ENCODE measurements at places on chromosomes 3 and 15.
A peak's percentile ranks its signal among the peaks of the same experiment; 100 is the strongest.

GRCh38 chr3:117719316-117719926 is 1009.8 kb downstream of the TUSC7 start:
- H3K4me3 ChIP-seq: no peak overlapping the region
- H3K4me1 ChIP-seq: no peaks in the 10 kb centered on the region
- no peaks in the 10 kb centered on the region for H3K36me3 ChIP-seq
- H3K27me3 ChIP-seq: no peaks in the 10 kb centered on the region

DNA sequence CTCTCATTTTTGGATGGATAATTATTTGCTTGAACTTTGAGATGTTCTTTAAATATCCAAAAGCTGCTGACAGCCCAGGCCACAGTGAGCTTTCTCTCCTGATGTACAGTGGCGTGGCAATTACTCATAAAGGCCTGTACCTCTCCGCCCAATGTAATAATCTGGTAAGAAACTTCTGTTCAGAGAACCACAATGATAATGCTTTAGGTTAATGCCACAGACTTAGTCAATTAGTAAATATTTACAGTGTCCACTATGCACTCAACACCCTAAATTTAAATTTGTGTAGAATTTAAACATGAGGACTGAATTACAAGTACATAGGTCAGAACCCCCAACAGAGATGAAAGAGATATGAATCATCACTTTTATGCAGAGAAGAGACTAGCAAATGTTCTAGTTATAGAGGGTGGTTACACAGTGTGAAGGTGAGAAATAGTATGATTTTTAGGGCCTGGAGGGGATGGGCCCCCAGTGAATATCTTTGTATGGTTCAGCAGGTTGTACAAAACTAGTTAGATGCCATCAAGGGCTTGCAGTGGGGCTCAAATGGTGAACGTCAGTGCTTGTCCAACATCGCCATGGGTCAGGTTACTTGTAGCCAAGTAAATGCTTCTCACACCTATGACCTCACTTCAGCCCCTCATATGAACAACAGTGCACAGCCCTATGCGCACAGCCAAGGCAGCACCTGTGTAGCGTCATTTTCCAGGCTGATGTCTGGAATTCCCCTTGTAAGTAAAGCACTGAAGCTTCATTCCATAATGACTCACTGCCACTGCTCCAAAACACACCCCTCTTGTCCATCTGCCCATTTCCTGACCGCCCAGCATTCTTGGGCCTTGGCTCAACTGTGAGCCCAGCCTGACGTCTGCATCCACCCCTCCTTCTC is 13.3 kb downstream of the ABHD2 start:
- H3K36me3 ChIP-seq: peaks cover 3% of the 10 kb centered on the region
- peak overlapping the region; percentile 78 for H3K27ac ChIP-seq
- H3K4me1 ChIP-seq: peaks cover 20% of the 10 kb centered on the region

GRCh38 chr3:149115114-149115513 is 14.3 kb upstream of the HPS3 start:
- H3K4me3 ChIP-seq: no peak overlapping the region
- no peak overlapping the region for H3K27ac ChIP-seq

- no peak overlapping the region for H3K27ac ChIP-seq
- DNase-seq: no peak
- H3K4me1 ChIP-seq: peaks cover 7% of the 10 kb centered on the region
Measured at GRCh38 chr15:74320352-74321247, 46.8 kb downstream of the CYP11A1 start.

DNA sequence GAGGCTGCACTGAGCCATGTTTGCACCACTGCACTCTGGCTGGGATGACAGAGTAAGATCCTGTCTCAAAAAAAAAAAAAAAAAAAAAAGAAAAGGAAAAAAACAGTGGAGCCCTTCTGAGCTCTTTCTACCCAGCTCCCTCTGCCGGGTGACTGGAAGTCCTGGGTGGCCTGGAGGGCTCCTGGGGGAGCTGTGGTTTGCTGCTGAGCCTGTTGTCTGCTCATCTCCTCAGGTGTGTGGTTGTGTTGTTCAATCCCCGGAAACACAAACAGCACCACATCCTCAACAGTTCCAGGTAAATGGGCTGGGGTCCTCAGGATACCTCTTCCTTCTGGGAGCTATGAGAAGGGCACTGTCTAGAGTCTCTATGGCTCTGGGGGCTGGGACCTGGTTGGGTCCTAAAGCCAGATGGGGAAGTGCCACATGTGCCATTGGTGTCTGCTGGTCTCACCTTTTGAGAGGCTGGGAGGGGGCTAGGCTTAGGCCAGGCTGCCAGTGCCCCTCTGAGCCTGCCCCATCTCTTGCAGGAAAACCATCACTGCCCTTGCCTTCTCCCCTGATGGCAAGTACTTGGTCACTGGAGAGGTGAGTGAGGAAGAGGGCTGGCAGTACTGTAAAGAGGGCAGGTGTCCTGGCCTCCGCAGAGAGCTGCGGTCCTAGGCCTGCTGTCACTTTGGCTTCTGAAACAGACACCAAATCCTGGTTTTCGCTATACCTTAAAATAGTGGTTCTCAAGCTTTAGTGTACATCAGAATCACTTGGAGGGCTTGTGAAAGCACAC is 17.1 kb upstream of the JMJD7 start:
- no peak overlapping the region for H3K27ac ChIP-seq
- peaks cover 19% of the 10 kb centered on the region for H3K4me1 ChIP-seq
- peak overlapping the region; percentile 43 for H3K4me3 ChIP-seq
- no peaks in the 10 kb centered on the region for H3K36me3 ChIP-seq
- DNase-seq: no peak

GRCh38 chr3:107543666-107544065 is 20.9 kb downstream of the BBX start:
- no peak overlapping the region for H3K27ac ChIP-seq
- no peak overlapping the region for H3K4me3 ChIP-seq
- H3K27me3 ChIP-seq: no peaks in the 10 kb centered on the region
- peaks cover 20% of the 10 kb centered on the region for H3K4me1 ChIP-seq
- no peaks in the 10 kb centered on the region for H3K36me3 ChIP-seq
- no peak for DNase-seq

DNA sequence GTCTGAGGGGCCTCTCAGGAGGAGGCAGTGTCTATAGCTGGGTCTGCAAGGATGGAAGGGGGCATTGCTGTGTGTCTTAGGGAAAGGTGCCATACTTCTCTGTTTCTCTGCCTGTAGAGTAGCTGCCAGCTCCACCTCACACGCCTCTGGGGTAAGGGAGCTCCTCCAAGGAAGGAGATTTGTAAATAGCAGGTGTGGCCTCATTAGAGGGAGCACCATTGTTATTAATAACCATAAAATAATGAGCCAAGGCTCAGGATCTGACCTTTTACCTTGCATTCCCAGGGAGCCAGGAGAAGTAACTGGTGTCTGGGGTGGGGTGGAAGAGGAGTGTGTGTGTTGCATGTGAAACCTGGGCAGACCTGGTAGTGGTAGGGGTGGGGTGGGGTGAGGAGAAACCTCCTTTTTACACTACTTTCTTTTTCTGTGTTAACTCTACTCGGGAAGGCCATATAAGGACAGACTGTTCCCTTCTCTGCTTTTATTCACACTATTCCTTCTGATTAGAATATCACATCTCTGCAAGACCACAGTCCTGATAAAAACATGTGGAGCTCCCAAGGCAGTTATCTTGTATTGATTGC is 2.2 kb upstream of the C15orf39 start:
- peak overlapping the region; percentile 15 for H3K4me3 ChIP-seq
- H3K4me1 ChIP-seq: peaks cover 21% of the 10 kb centered on the region
- H3K27ac ChIP-seq: no peak overlapping the region
- H3K36me3 ChIP-seq: no peaks in the 10 kb centered on the region

DNA sequence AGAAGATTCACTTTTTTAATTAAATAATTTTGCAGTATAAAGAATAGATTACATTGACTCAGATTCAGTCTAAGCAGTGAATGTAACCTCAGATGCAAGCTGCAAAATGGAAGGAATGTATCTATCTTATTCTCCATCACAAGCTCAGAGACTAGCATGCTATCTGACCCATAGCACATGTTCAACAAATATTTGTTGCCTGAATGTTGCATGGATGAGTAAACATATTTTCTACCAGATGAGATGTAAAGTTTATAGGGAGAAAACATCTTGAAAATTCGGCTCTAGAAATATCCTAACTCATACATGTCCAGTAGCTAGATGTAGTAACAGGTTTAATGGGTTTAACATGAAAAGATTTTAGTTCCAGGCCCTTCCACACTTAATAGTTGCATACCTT is 234.2 kb downstream of the MECOM start:
- H3K27ac ChIP-seq: no peak overlapping the region
- H3K36me3 ChIP-seq: no peaks in the 10 kb centered on the region
- H3K4me1 ChIP-seq: peaks cover 7% of the 10 kb centered on the region

GRCh38 chr3:52694528-52695189 is 8.8 kb downstream of the GNL3 start:
- H3K27ac ChIP-seq: peak overlapping the region; percentile 27
- peaks cover 10% of the 10 kb centered on the region for H3K4me1 ChIP-seq
- no peak overlapping the region for H3K4me3 ChIP-seq
- H3K27me3 ChIP-seq: no peaks in the 10 kb centered on the region
- peaks cover 11% of the 10 kb centered on the region for H3K36me3 ChIP-seq
- no peak for DNase-seq

- H3K4me3 ChIP-seq: peak overlapping the region; percentile 78
- H3K4me1 ChIP-seq: peaks cover 16% of the 10 kb centered on the region
- DNase-seq: no peak
- H3K36me3 ChIP-seq: no peaks in the 10 kb centered on the region
- peak overlapping the region; percentile 63 for H3K27ac ChIP-seq
Measured at GRCh38 chr3:112297714-112298113, 3.7 kb upstream of the SLC9C1 start.

DNA sequence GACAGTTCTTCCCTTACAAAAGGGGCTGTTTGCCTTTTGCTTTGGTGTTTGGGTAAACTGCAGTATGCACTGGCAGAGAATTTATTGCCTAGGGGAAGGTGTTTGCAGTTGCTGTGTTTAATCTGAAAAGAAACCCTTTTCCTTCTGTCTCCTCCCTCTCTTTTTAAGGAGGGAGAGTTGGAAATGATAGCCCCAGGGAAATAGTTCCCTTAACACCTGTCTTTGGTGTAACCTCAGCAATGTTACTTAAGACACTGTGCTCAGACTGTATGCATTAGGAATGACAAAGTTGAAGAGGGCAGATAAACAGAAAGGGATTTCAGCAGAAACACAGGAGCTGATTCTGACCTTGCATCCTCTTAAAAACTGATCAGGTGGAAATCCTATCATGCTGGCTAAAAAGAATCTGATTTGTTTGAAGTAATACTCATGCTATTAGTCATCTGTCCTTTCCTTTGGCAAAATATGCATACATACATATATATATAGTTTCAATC is 125.4 kb downstream of the TP63 start:
- no peak for DNase-seq
- no peak overlapping the region for H3K4me3 ChIP-seq
- H3K4me1 ChIP-seq: no peaks in the 10 kb centered on the region
- H3K27ac ChIP-seq: no peak overlapping the region
- H3K36me3 ChIP-seq: no peaks in the 10 kb centered on the region

DNA sequence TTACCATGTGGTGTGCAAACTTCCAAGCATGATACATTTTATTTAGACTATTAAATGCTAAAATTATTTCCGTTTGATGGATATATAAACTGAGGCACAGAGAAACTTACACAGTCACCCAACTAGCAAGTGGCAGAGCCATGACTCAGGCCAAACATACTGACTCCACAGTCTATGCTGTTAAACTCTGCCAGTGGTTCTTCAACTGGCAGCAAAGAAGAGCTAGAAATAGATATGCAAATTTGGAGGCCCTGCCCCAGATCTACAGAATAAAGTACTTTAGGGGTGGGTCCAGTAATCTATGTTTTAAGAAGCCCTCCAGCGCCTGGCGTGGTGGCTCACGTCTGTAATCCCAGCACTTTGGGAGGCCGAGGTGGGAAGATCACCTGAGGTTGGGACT is 400.0 kb downstream of the FOXP1 start:
- H3K36me3 ChIP-seq: no peaks in the 10 kb centered on the region
- H3K27ac ChIP-seq: no peak overlapping the region
- no peak overlapping the region for H3K4me3 ChIP-seq
- DNase-seq: no peak
- H3K4me1 ChIP-seq: peaks cover 8% of the 10 kb centered on the region
- H3K27me3 ChIP-seq: no peaks in the 10 kb centered on the region

DNA sequence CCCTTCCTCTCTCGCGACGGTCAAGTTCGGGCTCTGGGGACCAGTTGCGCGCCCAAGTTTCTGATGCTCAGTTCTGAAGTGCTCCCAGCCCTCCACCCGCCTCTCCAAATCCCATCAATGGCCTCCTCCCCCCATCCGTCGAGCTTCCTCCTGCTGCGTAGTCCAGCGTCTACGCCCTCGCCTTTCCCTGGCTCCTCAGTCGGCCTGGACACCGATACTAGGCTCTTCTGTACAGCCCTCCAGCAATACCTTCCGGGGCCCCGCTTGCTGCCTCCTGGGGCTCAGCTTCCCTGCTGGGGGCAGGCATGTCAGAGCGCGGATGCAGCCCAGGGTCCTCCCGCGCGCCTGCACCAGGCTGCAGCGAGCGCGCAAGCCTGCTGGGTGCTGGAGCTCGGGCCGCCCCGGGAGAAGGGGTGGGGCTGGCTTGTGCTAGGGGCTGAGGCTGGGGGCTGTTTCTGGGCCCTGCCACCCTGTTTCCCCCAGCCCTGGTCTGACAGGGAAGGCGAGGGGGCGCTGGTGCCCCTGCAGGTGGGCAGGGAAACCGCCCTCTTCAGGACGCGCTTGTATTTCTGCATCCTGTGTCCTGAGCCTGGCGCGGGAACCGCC is 353.3 kb upstream of the SUCLG2 start:
- peaks cover 30% of the 10 kb centered on the region for H3K27me3 ChIP-seq
- H3K4me3 ChIP-seq: peak overlapping the region; percentile 95
- H3K36me3 ChIP-seq: peaks cover 3% of the 10 kb centered on the region
- H3K27ac ChIP-seq: peak overlapping the region; percentile 90
- DNase-seq: no peak

- no peak for DNase-seq
- H3K36me3 ChIP-seq: peaks cover under 1% of the 10 kb centered on the region
- H3K4me3 ChIP-seq: no peak overlapping the region
- no peak overlapping the region for H3K27ac ChIP-seq
- peaks cover 6% of the 10 kb centered on the region for H3K27me3 ChIP-seq
- H3K4me1 ChIP-seq: peaks cover 18% of the 10 kb centered on the region
Measured at GRCh38 chr15:70101459-70102113, 3.9 kb upstream of the TLE3 start.

DNA sequence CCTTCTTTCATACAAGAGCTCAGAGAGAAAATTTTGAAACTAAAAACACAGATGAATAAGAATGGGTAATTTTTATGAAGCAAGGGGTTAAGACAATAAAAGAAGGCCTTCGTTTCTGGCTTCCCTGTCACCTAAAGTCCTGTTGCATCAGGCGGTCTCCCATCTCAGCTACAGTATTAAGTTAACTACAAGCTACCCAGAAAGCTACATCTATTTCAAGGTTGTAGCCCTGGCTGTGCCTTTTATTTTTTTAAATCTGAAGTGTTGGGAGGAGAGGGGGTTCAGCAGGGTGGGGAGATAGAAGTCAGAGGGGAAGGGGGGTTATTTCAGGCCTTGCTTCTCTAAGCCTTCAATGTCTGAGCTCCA is 183.3 kb downstream of the TPRG1 start:
- peaks cover 17% of the 10 kb centered on the region for H3K4me1 ChIP-seq
- H3K27me3 ChIP-seq: no peaks in the 10 kb centered on the region
- no peak overlapping the region for H3K4me3 ChIP-seq
- no peaks in the 10 kb centered on the region for H3K36me3 ChIP-seq
- H3K27ac ChIP-seq: peak overlapping the region; percentile 90
- no peak for DNase-seq
